ENCODE measurements at places on chromosomes 5 and 9.
A peak's percentile ranks its signal among the peaks of the same experiment; 100 is the strongest.

- no peak for DNase-seq
Measured at GRCh38 chr9:116002181-116002580, 151.4 kb upstream of the PAPPA start.

DNA sequence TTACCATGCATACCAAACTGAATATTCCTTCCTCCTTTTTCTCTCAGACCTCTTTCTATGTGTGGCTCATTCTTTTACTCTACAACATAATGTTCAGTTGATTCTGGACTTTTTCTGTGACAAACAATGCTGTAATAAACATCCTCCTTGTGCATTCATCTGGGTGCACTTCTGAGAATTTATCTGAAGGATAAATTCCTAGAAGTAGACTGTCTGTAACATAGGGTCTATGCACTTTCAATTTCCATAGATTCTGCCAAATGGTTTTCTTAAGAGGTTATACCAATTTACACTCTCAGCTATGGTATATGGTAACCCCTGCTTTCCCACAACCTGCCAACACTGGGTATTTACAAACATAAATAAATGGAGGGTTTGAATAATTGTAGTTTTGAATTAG is 24.1 kb upstream of the TNC start:
- no peak for DNase-seq

- no peak for DNase-seq
Measured at GRCh38 chr5:172757394-172758010, 13.5 kb downstream of the DUSP1 start.

DNA sequence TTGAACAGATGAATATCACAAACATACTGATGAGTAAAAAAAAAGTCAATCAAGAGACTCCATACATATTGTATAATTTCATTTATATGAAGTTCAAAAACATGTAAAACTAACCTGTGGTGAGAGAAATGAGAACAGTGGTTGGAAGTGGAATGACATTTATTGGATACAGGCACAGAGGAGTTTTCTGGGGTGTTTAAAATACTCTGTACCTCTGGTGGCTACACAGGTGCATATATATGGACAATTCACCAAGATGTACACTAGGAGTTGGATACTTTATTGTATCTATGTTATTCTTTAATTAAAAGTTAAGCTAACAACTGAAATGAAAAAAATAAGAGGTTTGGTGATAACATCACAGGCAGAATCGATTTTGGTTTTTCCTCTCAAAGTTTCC is 14.1 kb downstream of the FOXD1 start:
- no peak for DNase-seq

DNA sequence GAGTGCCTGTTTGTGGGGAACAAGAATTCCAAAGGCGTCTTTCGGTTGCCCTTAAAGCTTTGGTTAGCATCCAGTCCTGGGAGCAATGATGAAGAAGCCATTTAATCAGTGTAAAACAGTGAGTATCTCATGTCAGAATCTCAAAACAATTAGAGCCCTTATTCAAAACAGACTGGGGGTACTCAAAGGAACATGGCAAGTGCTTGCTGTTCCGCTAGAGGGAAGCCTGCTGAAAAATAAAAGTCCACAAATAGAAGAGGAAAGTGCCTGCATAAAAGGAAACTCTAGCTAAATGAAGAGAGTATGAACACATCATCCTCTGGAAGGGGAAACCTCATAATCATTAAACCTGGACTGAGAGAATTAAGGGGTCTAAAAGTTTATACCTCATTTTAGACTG is 26.4 kb downstream of the FBXL7 start:
- no peak for DNase-seq

DNA sequence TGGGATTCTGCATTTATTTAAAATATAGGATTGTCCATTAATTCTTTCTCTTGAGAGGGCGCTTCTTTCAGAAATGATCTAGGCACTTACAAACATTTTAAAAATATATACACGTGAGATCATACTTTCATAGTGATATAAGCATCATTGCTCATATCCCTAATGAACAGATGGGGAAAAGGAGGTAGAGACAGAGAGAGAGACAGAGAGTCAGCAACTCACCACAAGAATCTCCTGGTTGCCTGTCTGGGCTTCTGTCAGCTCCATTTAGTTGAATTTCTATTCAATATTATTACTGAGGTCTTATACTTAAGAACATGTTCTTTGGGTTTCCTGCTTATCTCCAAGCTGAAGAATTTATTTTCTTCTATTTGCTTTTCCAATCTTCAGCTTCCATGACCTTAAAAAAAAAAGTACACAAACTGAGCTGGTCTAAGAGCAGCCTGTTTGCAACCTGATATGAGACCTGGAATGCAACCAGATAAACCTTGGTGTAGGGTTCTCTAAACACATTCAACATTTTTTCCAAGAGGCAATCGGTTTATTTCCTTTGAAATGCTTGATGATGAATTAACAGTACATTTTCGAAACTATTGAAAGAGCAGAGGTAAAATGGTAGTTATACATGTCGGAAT is 51.6 kb upstream of the LIFR start:
- DNase-seq, result no peak

- DNase-seq, result no peak
Measured at GRCh38 chr5:58505971-58506640, 14.9 kb downstream of the GAPT start.

- no peak for DNase-seq
Measured at GRCh38 chr9:87406543-87407166, 91.0 kb upstream of the DAPK1 start.

DNA sequence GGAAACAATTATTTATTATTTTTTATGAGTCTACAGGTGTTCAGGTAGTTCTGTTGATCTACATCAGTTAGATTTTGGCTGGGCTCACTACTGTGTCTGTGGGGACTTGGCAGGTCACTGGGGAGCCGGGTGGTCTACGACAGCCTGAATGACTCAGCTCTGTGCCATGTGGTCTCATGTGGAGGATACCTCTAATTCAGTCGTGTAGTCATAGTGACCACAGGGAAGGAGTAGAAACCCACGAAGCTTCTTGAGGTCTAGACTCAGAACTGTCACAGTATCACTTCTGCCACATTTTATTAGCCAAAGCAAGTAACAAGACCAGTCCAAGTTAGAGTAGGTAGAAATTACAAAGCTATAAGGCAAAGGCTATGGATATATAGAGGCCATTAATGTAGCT is 64.7 kb upstream of the GRAMD2B start:
- DNase-seq, result no peak

GRCh38 chr5:180334176-180334575 is 19.0 kb downstream of the GFPT2 start:
- no peak for DNase-seq

GRCh38 chr5:83552275-83552674 is 80.7 kb downstream of the VCAN start:
- DNase-seq, result no peak

- DNase-seq, result no peak
Measured at GRCh38 chr5:11075035-11075805, 314.2 kb upstream of the DAP start.

DNA sequence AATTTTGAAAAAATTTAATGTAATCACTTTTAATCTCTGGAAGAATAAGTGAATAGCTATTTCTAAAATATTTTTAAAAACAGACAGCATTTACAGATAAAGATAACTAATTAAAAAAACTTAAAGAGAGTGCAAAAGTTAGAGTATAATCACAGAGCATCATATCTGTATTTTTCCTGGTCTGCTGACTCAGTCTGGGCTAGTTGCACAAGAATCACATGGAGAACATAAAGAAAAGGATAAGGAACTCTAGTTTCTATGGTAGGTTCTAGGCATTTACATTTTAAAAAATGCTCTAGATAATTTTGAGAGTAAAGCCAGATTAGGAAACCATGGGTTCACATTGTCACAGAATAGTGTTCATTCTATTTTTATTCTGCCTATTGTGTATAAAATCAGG is 347.4 kb downstream of the PSAT1 start:
- no peak for DNase-seq

- DNase-seq, result no peak
Measured at GRCh38 chr9:130239741-130240241, 25.8 kb upstream of the HMCN2 start.

GRCh38 chr9:101458963-101459631 is 23.5 kb upstream of the ALDOB start:
- DNase-seq, result peak; percentile 29

DNA sequence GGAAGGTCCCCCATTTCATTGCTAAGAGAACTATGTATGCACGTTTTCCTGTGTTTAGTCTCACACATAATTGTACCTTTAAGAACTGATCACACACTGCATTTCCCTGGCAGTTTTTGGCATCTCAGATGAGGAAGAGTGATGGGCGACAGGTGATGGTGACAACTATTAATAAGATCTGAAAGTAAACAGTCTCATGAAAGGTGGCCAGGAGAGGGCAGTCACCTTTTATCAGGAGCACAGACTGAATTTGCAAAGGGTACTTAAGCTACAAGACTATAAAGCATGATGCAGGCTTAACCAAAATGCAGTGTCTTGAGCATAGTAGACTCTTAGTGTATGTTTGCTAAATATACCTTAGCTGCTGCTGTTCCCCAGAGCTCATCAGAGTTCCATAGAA is 91.5 kb downstream of the GHR start:
- no peak for DNase-seq

DNA sequence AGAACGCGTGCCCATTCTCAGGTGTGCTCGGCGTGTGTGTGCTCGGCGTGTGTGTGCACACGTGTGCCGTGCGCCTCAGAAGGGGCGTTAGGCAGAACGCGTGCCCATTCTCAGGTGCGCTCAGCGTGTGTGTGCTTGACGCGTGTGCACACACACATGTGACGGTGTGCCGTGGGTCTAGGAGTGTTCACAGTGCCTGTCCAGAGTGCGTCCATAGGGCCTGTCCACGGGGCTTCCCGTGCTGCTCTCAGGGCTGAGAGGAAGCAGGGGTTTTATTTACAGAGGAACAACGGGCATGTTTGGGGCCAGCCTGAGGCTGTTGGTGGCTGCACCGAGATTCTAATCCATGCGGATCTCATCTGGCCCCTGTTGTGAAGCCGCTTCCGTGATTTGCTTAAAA is 14.2 kb upstream of the AHRR start:
- DNase-seq, result no peak
